ENCODE measurements at places on chromosomes 11 and 22. TPM values are rescaled to one million over a fixed set of nuclear protein-coding genes. Genes with fewer than 3 reads are reported as not detected.

The OR52N4 gene
- not detected for polyA plus RNA-seq

- peak; percentile 91 for DNase-seq
These were observed 33.5 kb downstream of the NFRKB start for GRCh38 chr11:129861702-129862522.

- DNase-seq, result peak; percentile 4
These were observed 51.0 kb downstream of the SVIP start for GRCh38 chr11:22778642-22779041.

GRCh38 chr11:96134602-96135001 lies 208.4 kb downstream of the MAML2 start:
- DNase-seq, result peak; percentile 85

GRCh38 chr11:130637566-130637965 lies 189.1 kb downstream of the ADAMTS15 start:
- no peak for DNase-seq

GRCh38 chr11:32348502-32348901 lies 86.8 kb downstream of the WT1 start:
- no peak for DNase-seq

- no peak for DNase-seq
These were observed 31.0 kb downstream of the PACS1 start for GRCh38 chr11:66101066-66101464.

- peak; percentile 54 for DNase-seq
These were observed at the start of gene PLAAT3 for GRCh38 chr11:63614136-63614671. Gene PLAAT3 (minus strand): TSS chr11:63614433. CDS start chr11:63614014, 419 bp downstream.

All from small intestine (tissue), 16 donors.